Activated CD4-positive, alpha-beta T cell treated with anti-CD3 and anti-CD28 coated beads for 1 hour (primary cell): ENCODE measurements at places on chromosomes 16 and 17.

DNA sequence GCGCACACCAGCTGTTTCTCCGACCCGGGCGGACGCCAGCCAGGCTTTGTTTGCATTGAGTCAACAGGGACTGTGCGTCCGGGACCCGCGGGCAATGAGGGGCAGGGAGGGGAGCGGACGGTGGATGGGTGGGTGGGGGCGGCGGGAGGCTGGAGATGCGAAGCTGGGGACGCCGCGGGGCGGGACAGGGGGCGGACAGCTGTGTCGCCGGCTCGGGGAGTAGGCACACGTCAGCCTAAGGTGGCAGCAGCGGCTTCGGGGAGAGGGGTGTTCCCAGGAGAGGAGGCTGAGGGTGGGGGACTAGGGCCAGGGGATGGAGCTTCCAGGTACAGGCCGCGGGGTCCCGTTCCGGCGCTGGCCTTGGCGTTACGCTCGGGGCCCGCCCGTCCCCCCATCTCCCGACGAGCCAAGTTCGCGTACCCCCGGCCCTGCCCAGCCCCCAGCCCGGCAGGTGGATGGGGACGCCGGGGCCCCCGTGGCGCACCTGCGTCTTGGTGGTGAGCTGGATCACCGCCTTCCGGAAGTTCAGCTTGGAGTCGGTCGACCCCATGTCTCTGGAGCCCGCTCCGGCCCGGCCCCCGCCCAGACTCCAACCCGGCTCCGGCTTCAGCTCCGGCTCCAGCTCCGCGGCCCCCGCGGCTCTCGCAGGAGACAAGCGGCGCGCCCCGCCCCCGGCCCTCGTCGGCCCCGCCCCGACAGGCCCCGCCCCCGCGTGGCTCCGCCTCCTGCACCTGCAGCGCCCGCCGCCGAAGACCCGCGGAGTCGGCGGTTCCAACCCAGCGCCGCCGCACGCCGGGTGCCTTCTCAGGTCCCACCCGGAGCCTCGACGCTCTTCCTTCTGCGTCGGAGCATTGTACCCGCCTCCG lies at the start of gene HID1:
Gene HID1 (minus strand): TSS at position 653 of the 866 bp plus-strand sequence. CDS start 103 bp downstream, at position 550.
- DNase-seq, result peak; percentile 72

DNA sequence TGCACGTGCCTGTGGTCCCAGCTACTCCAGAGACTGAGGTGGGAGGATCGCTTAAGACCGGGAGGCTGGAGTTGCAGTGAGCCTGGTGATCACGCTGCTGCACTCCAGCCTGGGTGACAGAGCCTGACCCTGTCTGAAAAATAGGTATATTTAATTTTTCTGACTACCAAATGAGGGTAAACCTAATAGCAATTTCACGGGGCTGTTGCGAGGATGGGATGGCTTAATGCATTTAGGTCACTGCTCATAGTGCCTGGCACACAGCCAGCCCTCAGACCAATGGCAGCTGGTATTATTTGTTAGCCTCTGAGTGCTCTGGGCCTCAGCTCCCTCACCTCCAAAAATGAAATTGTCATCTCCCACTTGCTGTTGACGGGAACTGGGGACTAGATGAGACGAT lies 5.9 kb upstream of the CDIP1 start:
- no peak for DNase-seq

- DNase-seq, result no peak
These were observed 15.3 kb upstream of the TXNDC11 start for GRCh38 chr16:11757671-11758545.

GRCh38 chr16:57061084-57061905 lies 31.1 kb upstream of the CPNE2 start:
- DNase-seq, result no peak

DNA sequence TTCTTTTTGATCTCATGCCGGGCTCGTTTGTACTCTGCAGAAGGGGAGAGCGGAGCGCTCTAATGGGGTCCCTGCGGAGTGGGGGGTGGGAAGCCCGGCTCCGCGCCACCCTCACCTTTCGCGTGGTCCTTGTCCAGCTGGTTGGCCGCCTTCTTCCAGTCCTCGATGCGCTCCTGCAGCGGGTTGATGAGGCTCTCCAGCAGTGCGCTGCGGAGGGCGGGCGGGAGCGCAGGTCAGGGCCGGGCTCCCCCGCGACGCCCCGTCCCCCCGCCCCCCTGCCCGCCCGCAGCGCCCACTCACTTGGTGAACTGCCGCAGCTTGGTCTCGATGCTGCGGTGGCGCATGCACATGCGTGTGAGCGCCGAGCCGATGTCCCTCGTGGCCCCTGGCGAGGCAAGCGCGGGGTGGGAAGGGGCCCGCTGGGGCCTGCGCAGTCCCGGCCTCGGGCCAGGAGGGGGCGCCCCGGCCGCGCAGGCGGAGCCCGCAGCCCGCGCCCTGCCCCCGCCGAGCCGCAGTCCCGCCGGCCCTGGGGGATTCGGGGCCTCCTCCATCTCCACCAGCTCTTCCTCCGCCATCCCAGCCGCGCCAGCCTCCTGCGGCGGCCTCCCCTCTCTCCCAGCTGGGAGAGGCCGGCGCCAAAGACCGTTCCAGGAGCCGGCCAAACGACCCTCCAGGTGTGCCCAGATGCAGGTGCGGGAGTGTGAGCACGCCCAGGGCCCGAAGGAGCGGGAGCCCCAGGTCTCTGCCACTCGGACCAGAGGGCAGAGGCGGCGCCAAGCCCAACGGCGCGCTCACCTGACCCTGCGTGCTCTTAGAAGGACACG lies 6.0 kb downstream of the MTSS2 start:
- DNase-seq, result no peak

DNA sequence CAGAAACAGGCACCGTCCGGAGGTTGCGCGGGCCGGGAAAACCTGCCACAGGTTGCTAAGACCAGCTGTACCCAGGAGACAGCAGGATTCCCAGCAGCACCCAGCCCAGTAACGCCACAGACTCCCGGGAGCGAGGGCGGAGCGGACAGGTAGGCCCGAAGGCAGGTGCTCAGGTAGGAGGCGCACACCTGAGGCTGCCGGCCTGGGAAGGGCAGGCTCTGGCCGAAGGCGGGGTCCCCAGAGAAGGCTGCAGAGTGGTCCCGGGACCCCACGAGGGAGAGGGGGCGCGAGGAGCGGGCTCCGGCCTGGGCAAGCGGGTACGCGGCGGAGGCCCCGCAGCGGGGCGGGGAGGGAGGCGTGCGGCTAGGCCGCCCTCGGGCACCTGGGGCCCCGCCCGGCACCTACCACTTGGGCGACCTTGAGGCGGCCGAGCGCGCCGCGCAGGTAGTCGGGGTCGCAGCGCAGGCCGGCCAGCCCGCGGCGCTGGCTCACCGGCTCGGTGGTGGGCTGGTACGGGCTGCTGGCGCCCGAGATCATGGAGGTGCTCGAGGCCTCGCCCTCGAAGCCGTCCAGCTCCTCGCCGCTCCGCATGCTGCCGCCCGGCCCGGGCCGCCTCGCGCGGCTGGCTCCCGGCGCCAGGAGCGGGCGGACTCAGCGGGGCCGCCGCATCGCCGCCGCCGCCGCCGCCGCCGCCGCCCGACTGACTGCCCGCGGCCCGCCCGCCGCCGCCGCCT lies 441 bp downstream of the CMTM4 start:
- peak; percentile 8 for DNase-seq

- DNase-seq, result peak; percentile 90
These were observed 75.6 kb downstream of the CHD9 start for GRCh38 chr16:53130159-53131049.

DNA sequence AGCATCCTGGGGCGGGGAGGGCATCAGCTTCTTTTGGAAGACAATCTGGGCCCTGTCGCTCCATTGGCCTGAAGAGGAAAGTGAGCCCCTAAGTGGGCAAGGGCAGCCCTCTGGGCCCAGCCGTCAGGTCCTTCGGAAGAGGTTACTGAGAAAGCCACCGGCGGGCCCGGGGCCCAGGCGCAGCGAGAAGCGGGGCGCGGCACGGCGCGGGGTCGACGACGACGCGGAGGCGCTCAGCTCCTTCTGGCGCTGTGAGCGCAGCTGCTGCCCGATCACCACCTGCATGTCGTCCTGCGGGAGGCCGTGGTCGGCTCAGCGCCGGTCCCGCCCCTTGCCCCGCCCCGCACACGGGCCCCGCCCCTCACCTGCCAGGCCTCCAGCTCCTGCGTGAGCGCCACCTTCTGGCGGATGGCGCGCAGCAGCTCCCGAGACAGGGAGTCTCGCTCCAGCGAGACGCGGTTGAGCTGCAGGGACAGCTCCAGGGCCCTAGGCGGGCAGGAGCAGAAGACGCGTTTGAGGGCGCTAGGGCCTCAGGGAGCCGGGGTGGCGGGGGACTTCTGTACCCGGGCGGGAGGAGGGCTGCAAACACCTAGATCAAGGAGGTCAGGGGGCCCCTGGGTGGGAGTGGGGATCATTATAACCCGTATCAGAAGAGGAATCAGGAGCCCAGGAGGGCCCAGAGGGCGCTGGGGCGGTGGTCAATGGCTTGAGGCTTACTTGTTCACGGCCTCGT lies 4.3 kb downstream of the THOC6 start:
- peak; percentile 79 for DNase-seq

GRCh38 chr17:79699386-79700036 lies 31.2 kb upstream of the ENPP7 start:
- DNase-seq, result no peak

DNA sequence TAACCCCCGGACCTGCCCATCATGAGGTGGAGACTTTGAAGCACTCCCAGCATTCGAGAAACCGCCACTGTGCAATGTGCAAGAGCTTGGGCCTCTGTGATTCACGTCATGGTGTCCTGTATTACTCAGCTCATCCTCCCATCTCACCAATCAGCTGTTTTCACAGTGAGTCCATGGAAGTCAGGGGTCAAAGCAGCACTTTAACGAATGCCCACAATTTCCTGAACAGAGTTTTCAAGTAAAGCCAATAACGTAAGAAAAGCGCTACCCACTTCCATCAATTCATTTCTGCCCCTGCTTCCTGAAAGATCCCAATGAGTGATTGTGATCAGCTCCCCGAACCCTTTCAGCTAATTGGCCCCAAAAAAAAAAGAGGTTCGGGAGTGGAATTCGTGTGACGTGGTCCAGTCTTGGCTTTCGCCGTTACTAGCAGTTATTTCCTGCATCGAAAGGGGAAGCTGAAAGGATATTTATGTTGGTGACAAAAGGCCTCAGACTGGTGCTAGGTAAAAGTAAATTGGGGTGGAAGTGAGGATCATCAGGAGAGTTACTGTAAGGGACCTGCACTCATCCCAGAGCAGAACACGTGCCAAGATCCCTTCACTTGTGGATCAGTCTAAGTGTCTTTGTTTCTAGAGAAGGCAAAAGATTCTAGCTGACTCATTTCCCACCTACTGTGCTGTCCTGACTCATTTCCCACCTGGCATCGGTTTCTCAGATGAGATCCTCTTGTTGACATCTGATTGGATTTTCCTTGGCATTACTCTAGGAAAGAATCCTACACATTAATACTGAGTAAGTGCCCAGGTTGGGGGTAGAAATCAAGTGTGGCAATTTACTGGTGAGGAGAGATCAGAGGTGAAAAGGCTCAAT lies 136.7 kb upstream of the NUDT7 start:
- DNase-seq, result no peak

GRCh38 chr16:71555230-71555891 lies 21.5 kb downstream of the TAT start:
- no peak for DNase-seq

- DNase-seq, result no peak
These were observed 8.4 kb downstream of the PRR29 start for GRCh38 chr17:64006361-64007088.

DNA sequence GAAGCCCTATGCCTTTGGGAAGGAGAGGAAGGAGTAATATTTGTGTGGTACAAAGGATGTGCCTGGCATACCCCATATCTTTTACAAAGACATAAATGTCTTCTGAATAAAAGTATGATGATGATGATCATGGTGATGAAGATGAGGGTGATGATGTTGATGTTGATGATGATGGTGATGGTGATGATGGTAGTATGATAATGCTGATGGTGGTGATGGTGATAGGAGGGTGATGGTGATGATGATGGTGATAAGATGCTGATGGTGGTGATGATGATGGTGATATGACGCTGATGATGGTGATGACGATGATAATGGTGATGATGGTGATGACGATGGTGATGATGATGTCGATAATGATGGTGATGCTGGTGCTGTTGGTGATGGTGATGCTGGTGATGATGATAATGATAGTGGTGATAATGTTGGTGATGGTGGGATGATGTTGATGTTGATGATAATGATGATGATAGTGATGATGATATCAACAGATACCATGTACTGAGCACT lies 684.2 kb downstream of the WWOX start:
- DNase-seq, result no peak

- no peak for DNase-seq
These were observed 6.2 kb downstream of the ZACN start for GRCh38 chr17:76085066-76085730.

- no peak for DNase-seq
These were observed 15.3 kb downstream of the LCMT1 start for GRCh38 chr16:25126820-25127232.

- DNase-seq, result no peak
These were observed 9.6 kb upstream of the RHBDF2 start for GRCh38 chr17:76510831-76511244.

GRCh38 chr17:19482576-19482975 lies 51.1 kb upstream of the SLC47A1 start:
- DNase-seq, result no peak

DNA sequence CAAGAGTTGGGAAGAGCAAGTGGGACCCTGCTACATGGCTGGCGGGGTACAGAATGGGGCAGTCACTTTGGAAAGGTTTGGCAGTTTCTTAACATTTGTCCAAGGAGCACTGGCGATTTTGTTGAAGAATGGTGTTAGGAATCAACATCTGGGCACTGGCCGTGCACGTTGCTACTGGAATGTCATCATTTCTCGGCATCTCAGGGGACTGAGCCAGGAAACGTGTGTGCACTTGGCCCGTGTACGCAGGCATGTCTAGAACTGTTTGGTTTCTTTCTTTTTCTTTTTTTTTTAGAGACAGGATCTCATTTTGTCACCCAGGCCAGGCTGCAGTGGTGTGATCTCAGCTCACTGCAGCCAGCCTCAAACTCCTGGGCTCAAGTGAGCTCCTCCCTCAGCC lies 17.3 kb upstream of the FOXK2 start:
- DNase-seq, result no peak

GRCh38 chr17:75124819-75125162 lies 6.8 kb downstream of the NT5C start:
- no peak for DNase-seq

GRCh38 chr17:40791787-40792436 lies 7.8 kb downstream of the KRT28 start:
- DNase-seq, result no peak

- no peak for DNase-seq
These were observed 248.5 kb downstream of the SOX9 start for GRCh38 chr17:72369366-72369765.

DNA sequence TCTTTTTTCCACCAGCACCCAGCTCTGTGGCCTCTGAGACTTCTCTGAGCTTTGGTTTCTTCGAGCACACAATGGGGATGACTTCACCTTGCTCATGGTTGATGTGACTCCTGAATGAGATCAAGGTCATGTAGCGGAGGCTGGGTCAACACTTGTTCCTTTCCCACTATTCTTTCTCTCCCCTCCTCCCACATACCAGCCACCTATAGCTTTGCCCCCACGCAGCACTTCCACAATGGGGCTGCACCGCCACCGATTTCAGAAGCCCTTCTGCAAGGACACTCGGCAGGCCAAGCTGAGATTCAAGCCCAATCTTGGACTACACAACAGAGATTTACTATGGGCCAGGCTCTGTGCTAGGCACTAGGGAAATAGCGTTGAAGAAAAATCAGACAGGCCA lies 14.4 kb downstream of the TRIM25 start:
- DNase-seq, result no peak

GRCh38 chr17:7929158-7930023 lies at the start of gene KCNAB3:
TSS of gene KCNAB3 (minus strand) at chr17:7929856. CDS start at chr17:7929435, 421 bp downstream.
- no peak for DNase-seq
